ENCODE measurements at places on chromosomes 13 and 19. TPM values are rescaled to one million over a fixed set of nuclear protein-coding genes. Genes with fewer than 3 reads are reported as not detected.

Gene ZNF600
- total RNA-seq, result 4.7 TPM

Gene CEBPA
- total RNA-seq, result 0.15 TPM

Gene KLK12
- total RNA-seq, result not detected

Gene NAPSA
- total RNA-seq, result 0.50 TPM

Gene WASF3
- total RNA-seq, result 12.2 TPM
